ENCODE measurements at places on chromosomes 7 and 10.

DNA sequence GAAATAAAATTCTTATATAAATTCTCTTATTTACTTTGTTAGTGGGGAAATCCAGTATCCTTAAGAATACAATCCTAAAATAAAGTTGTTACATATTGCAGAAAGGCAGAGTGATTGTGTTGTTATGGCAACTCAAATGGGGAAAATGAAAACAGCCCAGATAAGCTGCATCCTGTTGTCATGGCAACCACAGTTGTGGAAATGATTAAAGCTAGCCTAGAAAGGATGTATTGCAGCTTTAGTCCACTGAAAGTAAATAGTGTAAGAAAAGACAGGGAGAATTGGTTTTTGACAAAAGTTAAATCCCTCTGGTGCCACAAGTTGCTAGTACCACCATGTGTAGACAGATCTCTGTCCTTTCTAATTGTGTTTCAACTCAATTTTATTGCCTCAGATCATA is 43.2 kb downstream of the BTRC start:
- no peak for DNase-seq

GRCh38 chr7:51346126-51346525 is 29.5 kb upstream of the COBL start:
- no peak for DNase-seq

DNA sequence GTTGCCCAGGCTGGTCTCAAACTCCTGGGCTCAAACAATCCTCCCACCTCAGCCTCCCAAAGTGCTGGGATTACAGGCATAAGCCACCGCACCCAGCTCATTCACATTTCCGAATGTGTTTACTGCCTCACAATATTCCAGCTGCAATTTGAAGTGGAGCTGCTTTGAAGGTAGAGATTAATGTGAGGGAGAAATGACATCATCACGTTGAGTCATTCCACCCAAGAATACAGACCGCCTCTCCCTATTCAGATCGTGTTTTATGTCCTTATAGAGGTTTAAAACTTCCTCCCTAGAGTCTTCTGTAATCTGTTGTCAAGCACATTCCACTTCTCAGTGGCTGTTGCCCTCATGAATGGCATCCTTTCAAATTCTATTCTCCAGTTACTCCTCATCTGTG is 100.4 kb upstream of the PDGFA start:
- no peak for DNase-seq

GRCh38 chr7:66100408-66101050 is 14.1 kb upstream of the CRCP start:
- no peak for DNase-seq

DNA sequence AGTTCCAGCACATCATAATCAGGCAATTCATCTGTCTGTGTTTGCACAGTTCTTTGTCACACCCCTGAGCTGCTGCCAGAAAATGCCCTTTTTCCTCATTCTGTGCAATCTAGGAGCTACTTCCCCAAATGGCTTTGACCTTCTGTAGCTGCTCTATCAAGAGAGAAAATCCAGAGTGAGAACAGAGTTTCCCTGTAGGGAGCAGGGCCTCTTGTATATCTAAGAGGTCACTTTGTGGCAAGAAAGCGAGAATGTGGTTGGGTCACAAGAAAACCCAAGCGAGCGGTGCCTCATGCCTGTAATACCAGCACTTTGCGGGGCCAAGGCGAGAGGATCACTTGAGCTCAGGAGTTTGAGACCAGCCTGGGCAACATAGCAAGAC is 24.3 kb downstream of the SLC29A3 start:
- DNase-seq: no peak

- DNase-seq: no peak
These were observed 184.4 kb downstream of the LRRTM3 start for GRCh38 chr10:67110286-67110685.

- no peak for DNase-seq
These were observed 30.5 kb downstream of the SLC13A4 start for GRCh38 chr7:135697276-135698049.

DNA sequence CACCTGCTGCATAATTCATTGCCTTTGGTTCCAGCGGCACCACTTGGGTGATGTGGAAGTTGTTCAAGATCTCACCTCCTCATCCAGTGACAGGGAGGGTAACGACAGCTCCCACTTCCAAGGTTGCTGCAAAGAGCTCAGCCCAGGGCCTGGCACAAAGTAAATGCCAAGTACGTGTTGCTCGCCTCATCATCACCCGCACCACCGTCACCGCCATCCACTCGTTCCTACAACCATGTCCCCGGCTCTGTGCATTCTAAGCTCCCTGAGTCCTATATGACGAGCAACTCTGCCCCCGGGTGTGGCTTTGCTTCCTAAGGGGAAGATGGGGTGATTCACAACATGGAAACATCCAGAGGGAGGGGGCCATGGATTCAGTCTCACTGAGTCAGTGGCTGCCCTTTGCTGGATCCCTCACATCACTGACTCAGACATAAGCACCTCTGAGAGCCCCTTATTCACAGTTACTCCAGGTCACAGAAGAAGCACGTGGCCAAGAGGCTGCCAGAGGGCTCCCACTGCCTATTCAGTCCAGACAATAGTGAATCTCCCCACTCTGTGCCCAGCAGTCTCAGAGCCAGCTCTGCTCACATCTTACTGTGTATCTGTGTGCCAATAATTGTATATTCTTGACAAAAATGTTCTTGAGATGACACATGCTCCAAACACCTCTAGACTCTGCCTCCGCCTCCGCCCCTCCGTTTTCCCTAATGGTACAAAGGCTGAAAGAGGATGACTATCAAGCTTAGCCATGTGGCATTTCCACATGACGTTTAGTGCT is 159.1 kb downstream of the GFRA1 start:
- no peak for DNase-seq

Data from cortex of kidney (tissue), 1 donor.